ENCODE measurements at places on chromosomes 1 and 21.

GRCh38 chr1:21672478-21673276 is 3.5 kb upstream of the RAP1GAP start:
- DNase-seq, result no peak

- no peak for DNase-seq
Measured at GRCh38 chr1:90100566-90100965, 105.7 kb downstream of the ZNF326 start.

DNA sequence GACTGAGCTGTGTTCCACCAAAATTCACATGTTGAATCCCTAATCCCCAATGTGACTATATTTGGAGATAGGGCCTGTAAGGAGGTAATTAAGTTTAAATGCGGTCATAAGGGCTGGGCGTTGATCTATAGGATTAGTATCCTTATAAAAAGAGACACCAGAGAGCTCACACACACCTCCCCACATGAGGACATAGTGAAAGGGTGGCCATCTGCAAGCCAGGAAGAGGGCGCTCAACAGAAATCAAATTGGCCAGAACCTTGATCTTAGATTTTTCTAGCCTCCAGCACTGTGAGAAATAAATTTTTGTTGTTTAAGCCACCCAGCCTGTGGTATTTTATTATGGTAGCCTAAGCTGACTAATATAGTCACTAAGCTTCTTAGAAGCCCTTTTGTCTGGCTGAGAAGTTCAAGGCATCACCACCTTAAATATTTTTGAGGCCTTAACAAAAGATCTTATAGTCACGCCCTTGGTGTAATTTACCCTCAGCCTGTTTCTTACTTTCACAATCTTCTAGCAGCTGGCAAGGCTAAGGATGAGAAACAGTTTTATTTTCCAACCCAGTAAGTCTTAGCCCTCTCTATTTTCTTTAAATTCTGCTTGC is 28.8 kb downstream of the GORAB start:
- no peak for DNase-seq

- DNase-seq, result peak; percentile 67
Measured at GRCh38 chr1:109242387-109242786, 7.0 kb upstream of the CELSR2 start.

DNA sequence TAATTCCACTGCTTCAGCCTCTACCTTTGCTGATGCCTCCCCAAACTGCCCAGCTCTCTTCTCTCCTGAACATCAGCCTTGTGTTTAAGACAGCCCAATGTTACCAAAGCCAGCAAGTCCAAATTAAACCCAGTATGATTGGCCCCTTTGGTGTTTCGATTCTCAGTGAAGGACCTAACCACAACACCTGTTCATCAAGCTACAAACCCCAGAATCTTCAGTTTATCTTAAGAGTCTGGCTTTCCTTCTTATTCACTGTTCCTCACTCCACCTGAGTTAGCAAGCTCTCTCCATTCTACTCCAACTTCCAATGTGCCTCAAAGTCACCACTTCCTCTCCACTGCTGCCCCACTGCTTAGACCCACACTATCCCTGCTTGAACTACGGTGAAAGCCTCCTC is 25.5 kb upstream of the ITPKB start:
- DNase-seq, result no peak

DNA sequence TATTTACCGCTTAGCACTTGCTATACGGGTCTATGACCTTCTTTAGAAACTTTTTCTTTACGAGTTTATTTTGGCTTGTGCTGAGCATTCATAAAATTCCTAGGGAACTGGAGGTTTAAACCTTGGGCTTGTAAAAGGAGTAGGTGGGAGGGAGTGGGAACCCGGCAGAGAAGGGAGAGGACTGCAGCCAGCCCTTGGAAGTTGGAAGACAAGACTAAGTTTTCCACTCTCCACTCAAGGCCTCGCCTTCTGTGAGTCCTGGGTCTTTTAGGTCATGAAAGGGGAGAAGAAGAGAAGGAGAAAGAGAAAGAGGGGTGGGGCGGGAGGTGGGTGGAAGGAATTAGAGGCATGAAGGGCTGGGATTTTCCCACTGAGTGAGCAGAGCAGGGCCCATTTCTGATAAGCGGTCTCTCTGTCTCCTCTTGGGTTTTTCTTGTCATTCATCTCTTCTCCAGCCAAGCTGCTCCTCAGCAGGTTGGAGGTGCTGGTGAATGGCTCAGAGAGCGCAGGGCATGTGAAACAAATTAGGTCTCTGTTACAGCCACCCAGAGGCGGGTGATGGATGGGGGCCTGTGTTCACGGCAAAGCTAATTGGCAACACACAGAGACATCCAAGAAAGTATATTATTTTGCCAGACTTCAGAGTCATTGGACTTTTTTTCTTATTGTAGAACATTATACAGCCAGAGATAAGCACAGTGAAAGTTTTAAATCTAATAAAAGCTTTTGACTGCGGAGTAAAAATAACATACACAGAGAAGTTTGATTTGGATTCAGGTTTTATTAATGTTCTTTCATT is 247.3 kb downstream of the FOXD2 start:
- no peak for DNase-seq

All from NCI-H2171 treated with DMSO at 0.1 percent for 48 hours (cell line).